ENCODE measurements at places on chromosomes 2 and 18. TPM values are rescaled to one million over a fixed set of nuclear protein-coding genes. Genes with fewer than 3 reads are reported as not detected.

SCN9A gene
- 1.8 TPM for total RNA-seq

KIF5C gene
- 1.3 TPM for total RNA-seq

EVA1A gene
- 10.3 TPM for total RNA-seq

SMYD5 gene
- total RNA-seq = 9.7 TPM

MEIS1 gene
- 9.2 TPM for total RNA-seq

CHRNA1 gene
- 0.17 TPM for total RNA-seq

SCYGR4 gene
- total RNA-seq = 5.1 TPM

GLI2 gene
- total RNA-seq = 6.7 TPM

DPYSL5 gene
- total RNA-seq = not detected

ZSWIM2 gene
- total RNA-seq = not detected

UGT1A3 gene
- not detected for total RNA-seq

HOXD13 gene
- not detected for total RNA-seq

AAK1 gene
- 15.5 TPM for total RNA-seq

NR4A2 gene
- 6.7 TPM for total RNA-seq

MSTN gene
- total RNA-seq = not detected

CCDC68 gene
- total RNA-seq = 1.3 TPM

LRRC30 gene
- not detected for total RNA-seq

EIF5B gene
- total RNA-seq = 28.6 TPM

SPHKAP gene
- total RNA-seq = 0.49 TPM

ATP6V1B1 gene
- 7.3 TPM for total RNA-seq

RNU2-63P gene
- total RNA-seq = not detected

UGT1A9 gene
- not detected for total RNA-seq

MOGAT1 gene
- total RNA-seq = not detected

LOXHD1 gene
- 0.32 TPM for total RNA-seq

FAM237A gene
- not detected for total RNA-seq

METTL5 gene
- total RNA-seq = 46.4 TPM

EPB41L3 gene
- 39.5 TPM for total RNA-seq

AMER3 gene
- total RNA-seq = not detected

ALK gene
- total RNA-seq = not detected

NAT8 gene
- total RNA-seq = not detected

DOCK10 gene
- total RNA-seq = 15.8 TPM

Data from lower leg skin (tissue), 4 donors.